Progenitor cell of endocrine pancreas (in vitro differentiated cells): ENCODE measurements at places on chromosomes 3 and 15.

DNA sequence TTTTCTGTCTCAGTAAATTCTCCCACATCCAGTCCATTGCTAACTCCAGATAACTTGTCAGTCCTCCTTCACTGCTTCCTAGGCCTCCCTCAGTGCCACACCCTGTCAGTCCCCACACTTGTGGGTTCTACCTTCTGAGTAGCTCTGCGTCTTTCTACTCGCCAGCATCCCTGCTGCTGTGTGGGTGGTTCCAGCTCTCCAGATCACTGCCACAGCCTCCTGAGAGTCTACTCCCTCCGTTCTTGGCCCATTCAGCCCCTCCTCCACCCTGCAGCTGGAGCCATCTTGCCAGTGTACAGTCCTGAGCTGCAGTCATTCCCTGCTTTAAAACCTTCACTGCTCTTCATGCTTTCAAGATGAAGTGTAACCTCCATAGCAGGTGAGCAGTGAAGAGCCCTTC, 45.3 kb downstream of the MAP2K5 start:
- no peak for DNase-seq

- DNase-seq, result no peak
Measured at GRCh38 chr3:126124148-126124868, 40.4 kb upstream of the SLC41A3 start.

GRCh38 chr3:133856316-133856715, 39.4 kb downstream of the RAB6B start:
- no peak for DNase-seq

DNA sequence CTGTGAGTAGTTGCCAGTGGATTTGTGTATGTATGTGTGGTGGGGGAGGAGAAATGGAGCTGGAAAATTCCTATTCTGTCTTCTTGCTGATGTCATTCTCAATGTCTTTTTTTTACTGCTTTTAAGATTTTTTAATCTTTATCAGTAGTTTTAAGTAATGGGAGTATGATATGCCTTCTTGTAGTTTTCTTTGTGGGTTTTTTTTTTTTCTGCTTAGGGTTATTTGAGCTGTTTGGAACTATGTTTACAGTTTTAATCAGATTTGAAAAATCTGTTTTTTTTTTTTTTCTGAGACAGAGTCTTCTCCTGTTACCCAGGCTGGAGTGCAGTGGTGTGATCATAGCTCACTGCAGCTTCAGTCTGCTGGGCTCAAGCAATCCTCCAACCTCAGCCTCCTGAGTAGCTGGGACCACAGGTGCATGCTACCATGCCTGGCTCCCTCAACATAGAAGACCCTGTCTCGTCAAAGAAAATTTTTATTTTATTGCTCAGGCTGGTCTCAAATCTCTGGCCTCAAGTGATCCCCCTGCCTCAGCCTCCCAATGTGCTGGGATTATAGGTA, 37.1 kb downstream of the RPL39L start:
- DNase-seq, result no peak

- DNase-seq, result no peak
Measured at GRCh38 chr15:63453186-63453905, 51.0 kb upstream of the USP3 start.

GRCh38 chr15:51366920-51367319, 25.5 kb downstream of the GLDN start:
- no peak for DNase-seq

- no peak for DNase-seq
Measured at GRCh38 chr15:84645997-84646396, 8.1 kb downstream of the WDR73 start.

- no peak for DNase-seq
Measured at GRCh38 chr3:7779331-7779730, 722.3 kb upstream of the LMCD1 start.

- DNase-seq, result no peak
Measured at GRCh38 chr15:57064033-57064432, 145.6 kb downstream of the TCF12 start.

- DNase-seq, result no peak
Measured at GRCh38 chr15:35107122-35107521, 22.0 kb upstream of the NANOGP8 start.

DNA sequence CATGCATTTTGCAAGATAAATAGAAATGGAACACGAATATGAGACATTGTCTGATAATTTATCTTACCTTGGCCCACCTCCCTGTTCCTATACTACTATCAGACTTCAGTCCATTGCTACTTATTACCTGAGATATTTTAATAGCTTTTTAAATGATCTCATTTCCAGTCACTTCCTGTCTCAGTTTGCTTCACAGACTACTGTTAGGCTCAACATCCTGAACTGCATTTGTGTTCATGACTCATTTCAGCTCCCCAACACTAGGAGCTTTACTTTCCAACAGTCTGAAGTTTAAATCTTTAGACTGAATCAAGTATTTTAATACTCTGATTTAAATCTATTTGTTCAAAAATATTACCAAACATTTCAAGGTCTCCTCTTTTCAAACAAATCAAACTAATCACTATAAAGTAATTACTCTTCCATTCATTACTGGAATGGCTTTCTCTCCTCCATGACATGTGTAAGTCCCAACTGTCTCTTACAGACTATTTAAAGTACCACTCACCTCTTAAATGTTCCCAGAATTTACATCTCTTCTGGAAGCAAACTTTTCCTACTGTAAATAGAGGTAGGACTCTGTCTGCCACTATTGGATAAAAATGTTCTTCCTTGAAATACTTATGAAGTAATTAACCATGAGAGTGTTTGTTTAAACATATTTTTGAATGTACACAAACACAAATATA, 1277.6 kb downstream of the ZPLD1 start:
- no peak for DNase-seq
